Left colon (tissue), 2 donors: ENCODE measurements at places on chromosomes 11 and 22. TPM values are rescaled to one million over a fixed set of nuclear protein-coding genes. Genes with fewer than 3 reads are reported as not detected.

DNA sequence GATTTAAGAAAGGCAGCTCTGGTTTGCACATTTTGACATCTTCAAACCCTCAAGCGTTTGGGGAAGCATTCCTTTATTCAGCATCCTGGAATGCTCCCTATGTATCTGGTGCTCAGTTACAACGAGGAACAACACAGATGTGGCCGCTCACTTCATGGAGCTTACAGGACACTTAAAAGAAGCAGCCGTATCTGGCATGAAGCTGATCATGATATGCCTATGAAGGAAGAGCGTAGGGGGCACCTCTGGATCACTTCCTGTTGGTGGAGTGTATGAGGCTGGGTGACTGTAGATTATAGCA, 72.3 kb upstream of the TP53I11 start:
- DNase-seq = no peak

GRCh38 chr11:65976216-65977176, 15.0 kb downstream of the SART1 start:
- DNase-seq = no peak

DNA sequence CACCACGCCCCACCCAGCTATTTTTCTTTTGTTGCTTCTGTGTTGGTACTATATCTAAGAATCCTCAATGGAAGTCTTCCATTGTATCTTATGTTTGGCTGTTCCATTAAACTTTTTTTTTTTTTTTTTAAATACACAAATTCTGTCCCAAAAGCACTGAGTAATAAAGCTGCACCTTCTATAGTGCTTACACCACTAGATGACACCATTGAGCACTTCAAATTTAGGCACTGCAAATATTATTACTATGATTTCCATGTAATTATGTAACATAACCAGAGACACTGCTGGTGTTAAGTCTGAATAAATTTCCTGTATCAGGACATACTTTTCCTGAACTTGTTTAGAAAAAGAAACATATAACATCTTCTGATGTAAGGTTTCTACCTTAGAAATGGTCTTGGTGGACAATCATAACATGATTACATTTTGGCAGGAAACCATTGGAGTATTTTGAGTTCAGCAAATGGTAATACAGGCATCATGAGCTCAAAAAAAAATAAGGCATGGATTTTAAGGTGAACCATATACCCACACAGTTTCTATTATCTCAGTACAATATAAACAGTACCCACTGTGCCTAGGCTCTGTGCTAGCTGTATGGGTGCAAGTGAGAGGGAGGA, 110.5 kb downstream of the ATG16L2 start:
- no peak for DNase-seq

Gene MAJIN
- total RNA-seq = not detected

Gene DMC1
- total RNA-seq = 1.2 TPM
